ENCODE measurements at places on chromosomes 11 and 22. TPM values are rescaled to one million over a fixed set of nuclear protein-coding genes. Genes with fewer than 3 reads are reported as not detected.
A peak's percentile ranks its signal among the peaks of the same experiment; 100 is the strongest.

DNA sequence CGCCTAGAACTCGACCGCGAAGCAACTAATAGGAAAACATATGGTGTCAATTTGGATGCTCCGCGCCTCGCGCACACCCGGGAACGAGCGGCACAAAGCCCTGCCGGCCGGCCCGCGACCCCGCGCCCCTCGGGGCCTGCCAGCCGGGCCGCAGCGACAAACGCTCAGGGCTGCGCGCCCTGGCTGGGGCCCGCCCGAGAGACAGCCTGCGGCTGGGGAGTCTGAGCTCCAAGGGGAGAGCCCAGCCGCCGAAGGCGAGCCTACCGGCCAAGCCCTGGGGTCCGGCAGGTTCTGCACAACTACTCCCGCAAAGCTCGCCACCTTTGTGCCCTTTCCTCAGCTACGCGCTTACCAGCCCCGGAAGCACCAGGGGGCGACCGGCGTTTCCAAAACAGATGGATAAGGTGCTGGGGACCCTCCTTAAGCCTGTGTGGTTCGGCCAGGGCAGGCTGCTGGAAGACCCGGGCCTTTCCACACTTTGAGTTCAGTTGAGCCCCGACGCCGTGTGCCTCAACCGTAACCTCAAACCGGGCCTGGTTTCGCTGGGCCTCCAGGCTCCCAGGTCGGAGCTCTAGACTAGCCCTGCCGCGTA, 6.0 kb downstream of the PAX6 start:
- no peak for DNase-seq

FDX1 gene
- 8.8 TPM for total RNA-seq

- no peak for DNase-seq
Observed at GRCh38 chr11:96173422-96173821, 169.6 kb downstream of the MAML2 start.

DNA sequence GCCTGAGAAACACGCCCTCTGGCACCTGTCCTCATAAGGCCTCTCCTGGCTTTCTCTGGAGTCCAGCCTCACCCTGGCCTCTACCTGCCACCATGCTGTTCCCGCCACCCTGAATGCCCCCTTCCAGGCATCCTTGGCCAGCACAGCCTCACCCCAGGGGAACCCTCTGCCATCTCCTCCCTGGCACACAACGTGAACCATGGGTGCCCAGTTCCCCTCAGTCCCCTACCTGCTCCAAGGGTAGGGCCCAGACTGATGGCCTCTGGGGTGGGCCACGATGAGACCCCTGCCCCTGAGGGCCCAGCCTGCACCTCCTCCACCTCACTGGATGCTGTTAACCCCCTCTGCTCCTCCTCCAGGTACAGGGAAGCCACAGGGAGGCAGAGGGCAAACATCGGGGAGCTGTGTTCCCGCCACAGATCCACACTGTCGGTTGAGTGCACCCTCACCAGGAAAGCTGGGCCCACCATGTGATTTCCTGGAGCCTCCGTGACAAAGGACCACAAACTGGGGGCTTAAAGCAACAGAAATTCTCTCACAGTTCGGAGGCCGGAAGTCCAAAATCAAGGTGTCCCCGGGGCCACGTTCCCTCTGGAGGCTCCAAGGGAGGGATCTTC, 169.6 kb downstream of the BRD1 start:
- no peak for DNase-seq

- no peak for DNase-seq
Observed at GRCh38 chr11:24589064-24589463, 92.2 kb downstream of the LUZP2 start.

GRCh38 chr11:91104237-91104636, 881.4 kb upstream of the CHORDC1 start:
- DNase-seq: no peak

CATSPER1 gene
- total RNA-seq: not detected

DNA sequence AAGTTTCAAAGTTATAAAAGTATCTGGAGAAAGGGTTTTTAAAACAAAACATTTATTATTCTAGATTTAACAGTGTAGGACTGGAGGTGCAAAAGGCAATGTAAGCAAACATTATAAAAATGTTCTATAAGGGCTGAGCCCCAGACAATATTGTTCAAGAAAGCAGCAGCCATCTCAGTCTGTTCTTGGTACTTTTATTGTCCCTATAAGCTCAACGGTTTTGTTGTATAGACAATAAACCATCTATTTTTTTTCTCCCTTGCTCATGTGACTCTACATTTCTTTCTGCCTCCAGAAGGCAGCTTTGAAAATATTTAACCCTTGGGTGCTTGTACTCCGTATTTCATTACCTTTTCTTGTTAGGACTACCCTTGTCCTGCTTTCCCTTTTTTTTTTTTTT, 25.2 kb upstream of the NXPE2 start:
- no peak for DNase-seq

- no peak for DNase-seq
Observed at GRCh38 chr11:78688460-78688859, 113.8 kb upstream of the NARS2 start.

GRCh38 chr11:1868636-1869291, 15.9 kb downstream of the LSP1 start:
- no peak for DNase-seq

LINC01488 gene
- total RNA-seq: not detected

DNA sequence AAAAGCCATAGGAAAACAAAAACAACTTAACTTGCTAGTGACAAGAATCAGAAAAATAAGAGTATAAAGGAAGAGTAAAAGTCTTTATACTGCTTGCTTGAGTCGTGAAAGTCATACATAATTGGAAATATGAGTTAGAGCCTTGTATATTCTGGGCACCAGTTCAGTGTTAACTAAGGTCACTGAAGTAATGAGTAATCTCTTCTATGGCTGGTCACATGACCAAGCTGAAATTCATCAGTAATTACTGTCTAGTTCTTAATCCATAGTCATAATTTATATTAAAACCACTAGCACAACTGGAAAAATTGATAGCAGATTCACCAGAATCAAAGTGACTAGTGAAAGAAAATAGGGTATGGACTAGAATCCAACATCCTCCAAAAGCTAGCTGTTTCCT, 84.4 kb upstream of the SLC5A12 start:
- no peak for DNase-seq

TIGD3 gene
- total RNA-seq: 0.79 TPM

OR2AG2 gene
- not detected for total RNA-seq

DNA sequence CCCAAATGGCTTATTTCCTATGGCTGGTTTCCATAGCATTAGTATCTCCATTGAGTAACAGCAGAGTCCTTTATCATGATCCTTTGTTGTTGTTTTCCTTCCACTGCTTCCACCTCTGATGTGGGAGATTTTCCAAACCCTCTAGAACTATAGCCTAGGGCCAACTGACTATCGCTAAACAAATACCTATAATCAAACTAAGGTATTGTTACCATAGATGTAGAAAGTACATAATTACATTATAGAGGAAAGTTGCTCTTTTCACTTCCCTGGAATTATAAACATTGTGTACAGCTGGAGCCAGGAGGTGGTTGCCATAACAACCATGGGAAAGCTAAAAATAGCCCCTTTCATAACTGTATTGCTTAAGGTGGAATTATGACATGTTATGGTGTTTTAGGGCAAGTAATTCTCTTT, 47.0 kb upstream of the ALKBH3 start:
- DNase-seq: no peak

DNA sequence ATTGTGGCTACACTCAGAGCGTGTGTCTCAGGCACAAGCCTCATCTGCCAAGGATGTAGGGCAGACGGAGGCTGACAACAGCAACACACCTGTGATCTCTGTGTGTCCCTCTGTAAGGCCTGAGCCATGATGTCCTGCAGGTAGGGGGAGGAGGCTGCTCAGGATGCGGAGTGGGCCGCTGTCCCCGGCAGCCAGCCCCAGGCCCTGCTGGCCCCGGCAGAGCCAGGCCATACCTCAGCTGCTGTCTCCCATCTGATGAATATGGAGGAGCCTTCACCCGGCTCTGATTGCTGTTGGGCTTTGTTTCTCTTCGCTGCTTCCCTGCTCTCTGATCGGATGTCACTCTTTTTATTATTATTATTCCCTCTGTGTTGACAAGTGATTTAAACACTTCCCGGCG, 83.6 kb upstream of the NCAM1 start:
- DNase-seq: no peak

DNA sequence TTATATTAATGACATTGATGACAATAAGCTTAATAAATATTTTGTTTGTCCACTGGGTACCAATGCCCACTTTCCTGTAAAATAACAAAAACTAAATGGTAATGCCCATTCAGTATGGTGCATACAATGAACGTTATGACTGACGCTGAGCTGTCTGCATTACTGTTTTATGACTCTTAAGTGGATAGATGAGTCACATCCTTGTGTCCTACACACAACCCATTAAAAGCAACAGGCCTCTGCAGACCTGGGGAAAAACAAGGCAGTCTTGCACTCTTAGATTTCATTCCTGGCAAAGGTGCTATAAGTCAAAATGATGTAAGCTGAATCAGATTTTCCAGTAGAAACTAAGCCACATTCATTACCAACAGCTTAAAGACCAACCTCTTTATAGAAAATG, 176.3 kb upstream of the TMEM45B start:
- DNase-seq: no peak

PPFIBP2 gene
- total RNA-seq: 33.1 TPM

DNA sequence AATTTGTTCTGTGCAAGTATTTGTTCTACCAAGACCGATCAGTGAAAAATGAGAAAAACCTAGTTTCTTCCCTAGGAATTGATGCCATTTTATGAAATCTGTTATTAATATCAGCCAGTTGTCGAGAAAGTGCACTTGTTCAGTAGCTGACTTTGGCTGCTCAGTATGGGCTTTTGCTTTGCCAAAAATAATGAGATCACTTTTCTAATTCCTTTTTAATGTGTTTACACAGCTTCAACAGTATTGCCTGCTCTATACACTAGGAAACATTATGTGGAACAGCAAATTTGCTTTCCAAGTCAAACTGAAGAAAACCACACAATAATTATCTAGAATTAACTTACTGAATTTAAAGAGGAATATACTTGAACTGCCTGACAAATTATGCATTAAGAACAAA, 34.4 kb downstream of the SCUBE2 start:
- DNase-seq: no peak

DNA sequence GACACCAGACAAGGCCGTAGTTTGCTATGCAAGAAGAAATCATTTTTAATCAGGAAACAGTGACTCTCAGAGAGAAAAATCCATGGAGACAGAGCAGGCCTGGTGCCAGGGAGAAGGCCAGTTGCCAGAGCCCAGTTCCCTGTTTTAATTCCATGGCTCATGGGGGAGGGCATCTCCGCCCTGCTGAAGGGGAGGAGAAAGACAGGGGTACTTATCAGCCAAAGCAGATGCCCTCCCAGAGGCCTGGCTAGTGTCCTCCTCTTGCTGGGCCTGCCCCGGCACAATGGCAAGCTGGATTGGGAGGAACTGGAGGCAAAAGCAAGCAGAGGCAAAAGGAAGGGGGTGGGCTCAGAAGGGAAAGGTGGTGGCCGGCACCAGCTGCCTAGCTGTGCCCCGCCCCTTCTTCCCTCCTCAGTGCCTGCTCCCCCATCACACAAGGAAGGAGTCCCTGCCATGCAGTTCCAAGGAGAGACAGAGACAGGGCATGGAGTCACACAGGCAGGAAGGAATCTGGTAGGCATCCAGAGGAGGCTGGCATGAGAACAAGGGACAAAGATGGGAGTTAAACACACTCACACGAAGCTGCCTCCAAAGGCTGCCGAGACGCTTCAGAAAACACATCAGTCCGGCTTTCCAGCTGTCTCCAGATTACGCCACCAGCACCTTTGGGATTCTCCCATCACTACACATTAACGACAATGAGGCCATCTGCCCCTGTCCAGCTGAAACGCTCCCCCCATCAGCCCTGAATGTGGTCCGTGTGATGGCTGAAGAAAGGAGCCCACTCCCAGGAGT, 591.8 kb downstream of the BUD13 start:
- DNase-seq: no peak

DNA sequence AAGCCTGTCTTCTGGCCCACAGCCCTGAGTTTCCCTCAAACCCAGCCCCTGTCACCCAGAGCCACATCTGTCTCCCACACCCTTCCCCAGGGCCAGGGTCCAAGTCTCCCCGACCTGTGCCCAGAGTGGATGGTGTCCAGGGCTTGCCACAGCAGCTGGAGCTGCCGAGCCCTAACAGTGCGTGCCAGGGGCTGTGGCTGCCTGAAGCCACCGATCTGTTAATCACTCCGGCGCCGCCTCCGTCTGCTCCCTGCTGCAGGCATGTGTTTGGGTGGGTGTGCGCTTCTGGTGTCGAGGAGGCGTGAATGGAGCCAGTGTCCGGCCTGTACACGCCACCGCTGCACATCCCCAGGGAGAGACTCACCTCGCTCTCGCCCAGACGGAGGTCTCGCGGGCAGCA, 26.1 kb downstream of the SHISAL1 start:
- no peak for DNase-seq

ALDH3B2 gene
- not detected for total RNA-seq

SNRPD3 gene
- total RNA-seq: 120 TPM

GRCh38 chr11:69640995-69641581, at the start of gene CCND1:
Gene CCND1, plus strand, starts transcription at chr11:69641156. Its CDS starts 158 bp downstream, at chr11:69641314.
- no peak for DNase-seq

ANO9 gene
- 94.2 TPM for total RNA-seq

OR51B5 gene
- not detected for total RNA-seq

MOV10L1 gene
- not detected for total RNA-seq

- DNase-seq: no peak
Observed at GRCh38 chr11:23021287-23021863, 161.1 kb upstream of the CCDC179 start.

GRCh38 chr11:78560826-78561484, 13.7 kb downstream of the NARS2 start:
- no peak for DNase-seq

- no peak for DNase-seq
Observed at GRCh38 chr22:50576070-50576469, 2.2 kb downstream of the CPT1B start.

PLAAT5 gene
- not detected for total RNA-seq

GRCh38 chr11:130546901-130547694, 98.7 kb downstream of the ADAMTS15 start:
- DNase-seq: no peak

- DNase-seq: peak; percentile 62
Observed at GRCh38 chr11:35047179-35047578, 91.8 kb upstream of the CD44 start.

TRIM5 gene
- 26.2 TPM for total RNA-seq

SYCE3 gene
- total RNA-seq: not detected

CNIH2 gene
- total RNA-seq: 2.5 TPM

C1QTNF4 gene
- not detected for total RNA-seq

Data from activated CD4-positive, alpha-beta T cell treated with anti-CD3 and anti-CD28 coated beads, Interleukin-2, amount 10 ng/mL, durations not matched to agents 7 days and 5 days (primary cell).